ENCODE measurements at places on chromosomes 3 and 15. TPM values are rescaled to one million over a fixed set of nuclear protein-coding genes. Genes with fewer than 3 reads are reported as not detected.

Gene GPR62
- 0.23 TPM for total RNA-seq

DNA sequence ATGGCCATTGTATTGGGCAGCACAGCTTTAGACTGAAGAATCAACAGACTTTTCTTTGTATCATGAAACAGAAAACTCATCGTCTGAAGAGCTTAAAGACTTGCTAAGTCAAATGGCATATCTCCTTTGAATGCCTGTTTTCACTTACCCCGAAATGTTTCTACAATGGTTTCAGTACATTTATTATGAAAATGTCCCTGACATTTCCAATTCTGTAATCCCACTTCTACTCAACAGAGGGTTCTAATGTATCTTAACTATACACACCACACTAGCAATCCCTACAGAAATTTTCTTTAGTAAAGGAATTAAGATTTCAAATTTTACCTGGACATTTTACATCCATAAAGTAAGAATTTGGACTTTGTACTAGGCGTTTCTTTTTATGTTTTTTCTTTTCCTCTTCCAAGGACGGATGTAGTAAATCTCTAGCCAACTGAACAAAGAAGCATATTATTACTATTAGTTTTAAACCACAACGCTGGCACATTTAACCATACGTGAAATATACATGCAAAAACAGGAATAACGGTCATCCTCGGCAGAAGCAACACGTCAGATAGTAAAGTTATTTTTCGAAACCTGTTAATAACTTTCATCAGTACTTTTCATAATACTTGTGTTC is 1.1 kb downstream of the RPS27L start:
- DNase-seq, result peak; percentile 11

Gene DUOX1
- not detected for total RNA-seq

DNA sequence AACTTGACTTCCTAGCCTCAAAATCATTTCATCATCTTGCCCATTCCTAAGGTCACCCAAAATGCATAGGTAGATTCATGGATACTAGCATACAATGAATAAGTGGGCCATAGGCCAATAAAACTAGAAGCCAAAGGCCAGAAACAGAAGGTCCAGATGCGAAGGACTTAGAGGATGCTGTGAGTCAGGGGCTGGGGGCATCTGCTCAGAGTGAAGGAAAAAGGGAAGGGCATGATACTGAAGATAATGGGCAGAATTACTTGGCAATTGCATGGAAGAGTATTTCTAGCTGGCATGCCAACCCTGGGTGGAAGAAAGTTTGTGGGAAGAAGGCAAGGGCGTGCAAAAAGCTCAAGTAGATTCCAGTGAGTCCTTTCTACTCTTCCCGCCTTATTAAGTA is 27.5 kb downstream of the ILDR1 start:
- no peak for DNase-seq

DNA sequence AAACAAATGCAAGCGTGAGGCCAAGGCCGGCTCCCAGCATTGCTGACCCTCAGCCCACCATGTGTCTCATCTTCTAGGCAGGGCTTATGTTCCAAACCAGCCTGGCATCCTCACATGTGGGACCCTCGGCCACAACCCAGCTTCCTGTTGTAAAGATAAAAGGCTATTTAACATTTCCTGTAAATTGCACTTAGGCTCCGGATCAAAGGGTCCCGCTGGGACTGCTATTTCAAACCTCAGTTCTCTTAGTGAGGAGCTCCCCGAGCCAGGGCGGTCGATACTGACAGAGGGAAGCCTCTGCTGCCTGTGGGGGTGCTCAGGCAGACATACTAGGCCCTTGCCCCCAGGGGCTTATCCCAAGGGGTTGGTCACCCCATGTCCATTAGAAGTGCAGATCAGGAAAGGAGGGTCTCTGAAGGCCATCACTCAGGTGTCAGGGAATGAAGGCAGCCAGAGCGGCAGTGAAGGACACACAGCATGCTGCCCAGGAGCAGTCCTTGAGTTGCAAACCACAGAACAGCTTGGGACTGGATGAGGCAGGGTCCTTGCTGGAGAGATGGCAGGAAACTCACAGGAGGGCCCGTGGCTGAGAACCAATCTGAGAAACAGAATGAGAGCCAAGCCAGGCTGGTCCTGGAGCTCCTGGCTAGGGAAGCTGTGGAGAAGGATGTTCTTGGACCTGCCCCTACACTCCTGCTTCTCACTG is 239.9 kb downstream of the TLE3 start:
- no peak for DNase-seq

GRCh38 chr15:92606126-92606835 is 49.3 kb downstream of the FAM174B start:
- no peak for DNase-seq

DNA sequence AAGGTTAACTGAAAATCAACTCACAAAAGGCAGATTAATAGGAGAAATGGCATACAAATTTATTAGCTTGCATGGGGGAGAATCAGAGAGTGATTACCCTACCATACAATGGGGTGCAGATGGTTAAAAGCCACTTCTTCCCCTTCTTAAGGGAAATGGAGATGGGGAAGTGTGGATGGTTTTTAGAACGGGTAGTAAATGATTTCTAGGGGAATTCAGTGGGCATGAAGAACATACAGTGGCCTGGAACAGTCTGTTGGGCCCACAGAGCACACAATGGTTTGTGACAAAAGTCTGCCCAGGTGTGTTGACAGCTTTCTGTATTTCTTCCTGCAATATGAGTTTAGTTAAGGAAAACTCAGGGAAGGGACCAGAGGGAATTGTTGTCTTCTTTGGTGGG is 61.0 kb downstream of the C3orf80 start:
- DNase-seq, result no peak

DNA sequence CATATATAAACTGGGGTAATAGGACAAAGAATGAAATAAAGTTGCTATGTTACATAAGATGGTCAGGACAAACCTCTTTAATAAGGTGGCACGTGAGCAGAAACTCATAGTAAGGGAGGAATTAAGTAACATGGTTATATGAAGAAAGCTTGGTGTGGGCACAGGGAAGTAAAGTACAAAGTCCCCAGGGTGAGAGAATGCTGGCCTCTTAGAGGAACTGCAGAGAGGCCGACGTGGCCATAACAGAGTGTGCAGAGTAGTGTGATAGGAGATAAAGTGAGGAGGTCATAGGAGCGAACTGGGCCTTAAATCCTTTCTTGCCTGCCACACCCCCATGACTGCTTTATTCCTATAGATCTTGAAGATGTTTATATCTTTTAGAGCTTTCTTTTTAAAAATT is 17.4 kb upstream of the RBMS3 start:
- no peak for DNase-seq

GRCh38 chr3:52506266-52506966 is 11.3 kb downstream of the STAB1 start:
- no peak for DNase-seq

Gene MME
- total RNA-seq, result 186 TPM

Gene SH2D7
- not detected for total RNA-seq

Gene TGM5
- 0.20 TPM for total RNA-seq

DNA sequence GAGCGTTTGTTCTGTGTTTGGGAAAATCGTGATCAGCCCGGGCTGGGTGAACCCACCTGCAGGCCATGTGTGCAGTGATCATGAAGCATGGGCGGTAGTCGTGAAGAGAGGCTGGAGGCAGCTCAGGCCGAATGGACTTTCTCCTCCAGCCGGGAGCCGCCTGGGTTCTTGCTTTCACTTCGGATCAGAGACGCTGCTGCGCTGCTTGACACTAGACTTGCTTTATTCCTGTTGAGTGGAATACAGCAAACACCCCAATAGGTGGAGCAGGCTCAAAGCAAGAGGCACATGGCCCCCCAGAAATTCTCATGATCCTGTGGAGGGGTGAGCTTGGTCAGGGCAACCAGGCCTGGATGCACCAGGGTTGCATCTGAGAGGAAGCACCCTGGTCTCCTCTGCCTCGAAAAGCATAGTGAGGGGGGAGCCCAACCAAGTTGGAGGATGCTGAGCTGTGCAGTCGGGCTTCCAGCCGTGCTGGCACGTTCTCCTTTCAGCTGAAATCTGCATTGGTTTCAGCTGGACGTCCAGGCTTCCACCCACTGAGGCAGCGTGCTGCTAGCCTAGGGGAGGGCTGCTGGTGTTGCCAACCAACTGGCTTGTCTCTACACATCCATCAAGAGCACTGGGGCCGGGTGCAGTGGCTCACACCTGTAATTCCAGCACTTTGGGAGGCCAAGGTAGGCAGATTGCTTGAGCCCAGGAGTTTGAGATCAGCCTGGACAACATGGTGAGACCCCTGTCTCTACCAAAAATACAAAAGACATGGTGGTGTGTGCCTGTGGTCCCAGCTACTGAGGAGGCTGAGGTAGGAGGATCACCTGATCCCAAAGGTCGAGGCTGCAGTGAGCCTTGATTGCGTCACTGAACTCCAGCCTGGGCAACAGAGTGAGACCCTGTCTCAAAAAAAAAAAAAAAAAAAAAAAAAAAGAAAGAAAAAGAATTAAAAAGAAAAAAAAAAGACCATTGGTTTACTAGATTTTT is 2.8 kb upstream of the NRROS start:
- DNase-seq, result no peak

DNA sequence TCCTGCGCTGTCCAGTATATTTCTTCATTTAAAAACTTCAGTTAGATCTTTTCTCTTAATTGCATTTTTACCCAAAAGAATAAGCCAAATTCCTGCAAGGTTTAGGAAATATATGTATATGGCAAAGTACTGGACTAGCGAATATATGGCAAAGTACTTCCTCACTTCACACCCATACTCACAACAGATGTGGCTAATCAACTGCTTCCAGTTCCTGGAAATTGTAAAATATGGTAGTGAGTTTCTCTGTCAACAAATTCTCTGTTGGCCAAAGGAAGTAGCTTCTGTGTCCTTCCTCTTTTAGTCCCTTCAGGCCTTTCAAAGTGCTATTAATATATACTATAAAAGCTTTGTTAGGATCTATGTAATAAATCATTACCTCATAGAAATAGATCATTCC is 22.0 kb downstream of the GPR15 start:
- no peak for DNase-seq

Gene CPN2
- not detected for total RNA-seq

- DNase-seq, result peak; percentile 90
Observed at GRCh38 chr3:124429129-124429815, 301.0 kb upstream of the UMPS start.

DNA sequence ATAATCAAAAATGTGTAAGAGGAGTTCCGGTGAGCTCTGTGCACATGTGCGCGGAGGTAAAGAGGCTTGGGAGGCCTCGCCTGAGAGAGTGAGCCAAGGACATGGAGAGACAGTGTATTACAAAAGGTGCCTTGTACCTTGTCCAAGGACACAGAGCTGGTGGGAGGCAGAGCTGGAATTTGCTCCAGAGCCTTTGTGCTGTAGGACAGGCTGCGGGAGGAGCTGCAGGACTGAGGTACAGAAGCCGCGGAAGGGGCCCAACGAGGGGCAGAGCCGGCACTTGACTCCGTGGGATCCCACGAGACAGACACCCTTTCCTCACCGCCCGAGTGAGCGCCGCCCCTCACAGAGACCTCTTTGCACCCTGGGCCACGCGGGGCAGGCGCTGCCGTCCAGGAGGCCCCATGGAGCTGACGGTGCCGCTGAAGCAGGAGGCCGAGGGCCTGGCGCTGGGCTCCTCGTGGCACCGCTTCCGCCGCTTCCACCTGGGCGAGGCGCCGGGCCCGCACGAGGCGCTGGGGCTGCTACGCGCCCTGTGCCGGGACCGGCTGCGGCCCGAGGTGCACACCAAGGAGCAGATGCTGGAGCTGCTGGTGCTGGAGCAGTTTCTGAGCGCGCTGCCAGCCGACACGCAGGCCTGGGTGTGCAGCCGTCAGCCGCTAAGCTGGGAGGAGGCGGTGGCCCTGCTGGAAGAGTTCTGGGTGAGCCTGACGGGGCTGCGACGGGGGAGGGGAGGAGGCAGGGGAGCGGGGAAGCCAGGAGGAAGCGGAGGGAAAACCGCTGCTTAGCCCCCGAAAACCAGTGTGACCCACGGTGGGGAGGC is 68.7 kb downstream of the SLTM start:
- DNase-seq, result no peak

Gene CLDN18
- not detected for total RNA-seq

DNA sequence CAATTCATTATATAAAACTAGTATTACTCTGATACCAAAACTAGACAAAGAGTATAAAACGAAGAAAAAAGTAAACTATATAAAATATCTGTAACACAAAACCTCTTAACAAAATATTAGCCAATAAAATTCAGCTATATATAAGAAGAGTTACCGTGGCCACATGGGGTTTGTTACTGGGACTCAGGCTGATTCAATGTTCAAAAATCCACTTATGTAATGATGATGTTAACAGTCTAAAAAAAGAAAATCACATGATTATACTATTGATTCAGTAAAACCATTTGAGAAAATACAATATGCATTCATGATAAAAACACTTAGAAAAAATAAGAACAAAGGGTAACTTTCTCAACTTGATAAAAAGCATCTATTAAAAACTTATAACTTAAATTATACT is 18.3 kb downstream of the P2RY1 start:
- peak; percentile 55 for DNase-seq

- peak; percentile 78 for DNase-seq
Observed at GRCh38 chr15:84734794-84735479, 13.5 kb upstream of the ZNF592 start.

DNA sequence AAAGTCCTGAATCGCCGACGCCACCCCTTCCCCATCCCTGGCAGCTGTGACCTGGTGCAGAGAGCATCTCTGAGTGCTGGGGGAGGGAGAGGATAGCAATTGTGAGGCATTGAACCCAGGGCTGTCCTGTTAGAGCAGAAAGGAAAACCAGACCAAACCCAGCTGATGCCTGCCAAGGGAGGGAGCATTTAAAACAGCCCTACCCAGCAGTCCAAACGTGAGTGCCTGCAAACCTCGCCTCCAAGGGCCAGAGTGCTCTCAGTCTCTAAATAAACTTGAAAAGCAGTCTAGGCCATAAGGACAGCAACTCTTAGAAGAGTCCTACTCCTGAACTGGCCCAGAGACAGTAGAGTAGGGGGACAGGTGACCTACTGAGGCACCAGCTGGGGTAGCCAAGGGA is 20.0 kb upstream of the LARS2 start:
- no peak for DNase-seq

DNA sequence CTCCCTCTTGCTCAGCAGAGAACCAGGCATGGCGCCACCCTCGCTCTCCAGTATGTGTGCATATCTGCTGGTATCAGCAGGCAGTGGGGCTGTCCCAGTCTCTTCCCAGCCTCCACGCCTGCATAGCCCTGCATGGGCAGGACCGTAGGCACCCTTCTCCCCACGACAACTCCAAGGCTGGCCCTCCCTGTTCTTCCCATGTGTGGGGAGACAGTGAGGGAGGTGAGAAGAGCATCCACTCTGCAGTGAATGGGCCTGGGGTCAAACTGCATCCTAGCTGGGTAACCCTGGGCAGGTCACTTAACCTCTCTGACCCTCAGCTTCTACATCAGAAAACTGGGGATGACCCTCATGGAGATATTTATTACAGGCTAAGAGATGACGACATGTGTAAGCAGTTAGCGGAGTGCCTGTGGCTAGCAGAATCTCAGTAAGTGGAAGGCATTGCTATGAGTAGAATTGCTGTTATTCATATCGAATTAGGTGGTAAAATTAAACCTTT is 13.3 kb upstream of the SSUH2 start:
- DNase-seq, result no peak

GRCh38 chr3:10738688-10739372 is 77.2 kb upstream of the SLC6A11 start:
- DNase-seq, result peak; percentile 54
